ENCODE measurements at places on chromosomes 11 and 22.
A peak's percentile ranks its signal among the peaks of the same experiment; 100 is the strongest.

DNA sequence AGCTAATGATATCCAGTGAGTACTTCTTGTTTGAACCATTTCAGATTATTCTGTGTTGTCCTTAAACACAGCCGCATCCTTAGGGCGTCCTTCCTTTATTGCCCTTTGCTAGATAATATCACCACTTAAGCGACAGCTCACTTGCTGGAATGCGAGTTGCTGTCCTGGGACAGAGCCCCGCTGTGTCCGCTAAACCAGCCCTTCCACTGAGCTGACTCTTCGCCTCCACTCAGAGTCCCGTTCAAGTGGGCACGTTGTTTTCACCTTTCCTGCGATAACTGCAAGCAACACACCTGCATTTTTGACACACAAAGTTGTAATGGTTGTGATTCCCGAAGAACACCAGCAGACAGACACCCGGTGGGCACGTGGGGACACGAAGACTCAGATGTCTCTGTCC is 140.0 kb downstream of the TBC1D22A start:
- DNase-seq, result no peak

DNA sequence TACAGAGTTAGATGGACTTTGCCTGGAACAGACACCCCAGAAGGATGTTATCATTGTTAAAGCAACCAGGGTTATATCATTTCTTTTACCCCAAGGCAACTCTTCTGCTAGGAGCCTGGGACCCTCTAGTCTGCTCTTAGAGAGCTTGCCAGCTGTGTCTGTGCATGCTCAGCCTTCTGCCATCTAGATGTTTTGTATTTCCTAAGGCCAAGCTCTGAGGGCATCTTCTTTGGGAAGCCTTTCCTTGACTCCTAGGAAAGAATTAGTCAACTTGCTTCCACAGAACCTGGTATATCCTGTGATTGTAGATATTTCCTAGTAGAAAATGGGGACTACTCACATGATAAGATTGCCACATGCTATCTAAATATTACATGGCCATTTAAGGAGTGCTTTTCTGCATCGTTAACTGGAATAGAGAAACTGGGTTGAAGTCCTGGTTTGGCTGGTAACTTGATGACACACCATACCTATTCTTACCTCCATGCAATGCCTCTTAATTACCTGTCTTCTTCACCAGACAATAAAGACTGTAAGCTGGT is 87.6 kb downstream of the STIM1 start:
- DNase-seq, result no peak

GRCh38 chr22:45535290-45535689 is 32.6 kb downstream of the FBLN1 start:
- no peak for DNase-seq

DNA sequence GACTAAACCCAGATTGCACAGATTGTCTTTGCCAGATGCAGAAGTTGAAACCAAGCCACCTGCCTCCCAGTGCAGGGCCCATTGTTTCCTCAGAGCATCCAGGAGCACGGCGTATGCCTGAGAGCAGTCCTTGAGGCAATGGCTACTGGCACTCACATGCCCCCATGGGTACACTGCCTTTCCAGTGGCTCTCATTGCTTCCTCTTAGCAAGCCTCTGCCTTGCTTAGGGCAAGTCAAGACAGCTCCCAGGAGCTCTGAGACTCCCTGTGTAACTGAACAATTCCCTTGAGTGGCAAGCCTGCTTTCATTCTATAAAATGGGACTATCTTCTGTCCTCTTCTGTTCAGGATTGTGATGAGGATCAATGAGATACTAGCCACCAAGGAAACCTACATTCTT is 4.1 kb downstream of the SYTL2 start:
- no peak for DNase-seq

- no peak for DNase-seq
Observed at GRCh38 chr11:67256477-67257135, 9.7 kb upstream of the GRK2 start.

- no peak for DNase-seq
Observed at GRCh38 chr11:8913961-8914660, 3.1 kb downstream of the AKIP1 start.

DNA sequence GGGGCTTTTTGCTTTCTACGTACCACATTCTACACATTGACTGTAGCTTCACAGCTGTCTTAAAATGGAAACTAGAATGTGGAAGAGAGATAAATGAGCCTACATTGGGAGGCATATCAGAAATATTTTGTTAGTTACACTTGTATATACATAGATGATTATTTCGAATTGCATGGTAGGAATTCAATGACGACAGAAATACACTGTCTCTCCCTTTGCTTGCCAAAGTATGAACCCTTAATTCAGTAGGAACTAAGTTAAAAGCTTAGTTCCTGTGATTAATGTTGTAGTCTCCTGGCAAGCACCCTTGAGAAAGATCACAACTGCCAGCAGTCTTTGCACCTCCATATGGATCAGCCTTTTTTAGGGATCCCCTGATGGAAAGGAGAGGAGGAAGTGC is 10.1 kb downstream of the C11orf87 start:
- peak; percentile 11 for DNase-seq

Measured in skin of body (tissue), 3 donors.